ENCODE measurements at places on chromosomes 5 and 9.
A peak's percentile ranks its signal among the peaks of the same experiment; 100 is the strongest.

- no peak overlapping the region for H3K27ac ChIP-seq
- DNase-seq: no peak
- no peak overlapping the region for H3K4me3 ChIP-seq
- peaks cover 7% of the 10 kb centered on the region for H3K4me1 ChIP-seq
- no peaks in the 10 kb centered on the region for H3K36me3 ChIP-seq
Measured at GRCh38 chr5:91128604-91129003, 254.5 kb downstream of the ARRDC3 start.

- no peak overlapping the region for H3K27ac ChIP-seq
- H3K36me3 ChIP-seq: no peaks in the 10 kb centered on the region
- no peak for DNase-seq
- no peaks in the 10 kb centered on the region for H3K4me1 ChIP-seq
Measured at GRCh38 chr9:134912126-134912840, 5.4 kb downstream of the FCN1 start.

DNA sequence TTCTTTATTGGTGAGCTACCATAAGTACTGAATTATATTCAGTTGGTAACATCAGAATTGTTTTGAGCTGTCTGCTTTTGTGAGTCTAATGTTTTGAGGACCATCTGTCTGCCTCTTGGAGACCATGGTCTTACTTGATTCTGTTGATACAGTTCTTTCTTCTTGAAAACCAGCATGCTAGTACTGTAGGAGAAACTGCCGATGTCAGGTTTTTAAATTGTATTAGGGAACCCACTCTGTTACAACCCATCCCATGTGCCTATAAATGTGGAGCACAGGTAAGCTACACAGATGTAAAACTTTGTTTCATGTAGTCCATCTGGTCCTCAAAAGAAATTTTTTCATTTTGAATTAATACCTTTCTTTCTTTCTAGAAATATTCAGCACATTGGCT is 103.4 kb upstream of the DMRTA1 start:
- no peak overlapping the region for H3K4me3 ChIP-seq
- H3K4me1 ChIP-seq: no peaks in the 10 kb centered on the region
- H3K27me3 ChIP-seq: no peaks in the 10 kb centered on the region

- no peaks in the 10 kb centered on the region for H3K27me3 ChIP-seq
- H3K4me3 ChIP-seq: no peak overlapping the region
Measured at GRCh38 chr9:24044576-24044975, 218.5 kb upstream of the ELAVL2 start.

GRCh38 chr5:173303878-173304590 is 24.2 kb downstream of the STC2 start:
- peaks cover 4% of the 10 kb centered on the region for H3K4me1 ChIP-seq
- H3K36me3 ChIP-seq: no peaks in the 10 kb centered on the region
- H3K4me3 ChIP-seq: no peak overlapping the region
- no peak overlapping the region for H3K27ac ChIP-seq

DNA sequence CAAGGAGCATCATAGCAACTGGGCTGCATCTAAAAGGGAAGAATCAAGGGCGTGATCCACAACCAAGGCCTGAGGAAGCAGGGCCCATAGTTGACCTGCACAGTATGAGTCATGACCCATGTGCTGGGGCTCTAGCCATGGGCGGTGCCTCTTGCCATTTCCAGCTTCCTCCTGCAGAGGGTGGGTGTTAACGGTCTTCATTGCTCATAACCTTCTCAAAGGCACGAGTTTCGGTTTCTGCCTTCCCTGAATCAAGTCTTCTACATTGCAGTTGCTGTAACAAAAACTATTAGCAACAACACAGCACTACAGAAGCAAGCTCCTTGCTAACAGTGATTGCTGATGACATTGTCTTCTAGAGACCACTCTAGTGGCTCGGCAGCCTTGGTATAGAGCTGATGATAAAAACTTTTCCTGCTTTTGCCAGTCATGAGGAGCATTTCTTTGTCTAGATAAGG is 66.9 kb downstream of the CTSL start:
- no peak overlapping the region for H3K4me3 ChIP-seq
- H3K36me3 ChIP-seq: no peaks in the 10 kb centered on the region
- peaks cover 4% of the 10 kb centered on the region for H3K27me3 ChIP-seq
- peaks cover 1% of the 10 kb centered on the region for H3K4me1 ChIP-seq
- H3K27ac ChIP-seq: no peak overlapping the region

- H3K27me3 ChIP-seq: no peaks in the 10 kb centered on the region
- H3K4me1 ChIP-seq: peaks cover 13% of the 10 kb centered on the region
- DNase-seq: peak; percentile 74
Measured at GRCh38 chr9:78121488-78121887, 89.9 kb upstream of the GNAQ start.

DNA sequence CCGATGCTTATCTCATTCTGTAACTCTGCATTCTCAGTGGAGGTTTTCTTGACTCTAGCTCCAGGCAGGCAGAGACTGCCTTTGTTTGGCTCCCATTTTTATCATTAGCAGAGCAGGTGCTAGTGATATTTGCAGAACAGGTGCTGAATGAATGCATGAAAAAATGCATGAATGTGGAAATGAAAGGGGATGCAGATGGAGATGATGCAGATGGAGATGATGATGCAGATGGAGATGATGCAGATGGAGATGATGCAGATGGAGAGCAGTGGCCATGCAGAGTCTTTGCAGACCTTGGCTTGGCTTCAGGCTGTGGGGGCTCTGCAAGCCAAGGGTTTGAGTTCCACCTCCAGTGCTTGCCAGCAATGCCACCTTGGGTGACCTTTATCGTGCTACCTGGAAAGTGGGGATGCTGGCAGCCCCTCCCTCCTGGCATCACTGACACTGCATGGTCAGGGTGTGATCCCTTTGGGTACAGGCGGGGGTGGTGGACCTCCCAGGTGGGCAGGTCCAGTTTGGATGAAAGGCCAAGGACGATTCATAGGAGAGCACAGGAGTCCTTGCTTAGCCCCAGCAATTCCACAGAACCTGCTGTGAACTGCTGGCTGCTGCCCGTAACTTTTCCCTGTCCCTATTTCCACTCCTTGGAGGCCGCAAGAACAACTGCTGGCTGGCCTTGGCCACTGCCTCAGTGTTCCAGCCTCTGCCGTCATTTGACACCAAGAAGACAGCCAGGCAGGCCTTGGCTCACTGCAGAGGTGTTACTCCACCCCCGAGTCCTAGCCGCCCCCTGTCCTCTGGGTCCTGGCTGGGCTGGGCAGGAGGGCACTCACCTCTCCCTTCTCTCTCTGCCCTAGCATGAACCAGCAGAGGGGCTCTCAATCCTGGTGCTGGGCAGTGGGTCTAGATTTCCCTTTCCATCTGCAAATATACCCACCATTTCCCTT is 33.0 kb downstream of the ERGIC1 start:
- H3K27ac ChIP-seq: no peak overlapping the region
- H3K4me3 ChIP-seq: no peak overlapping the region
- peaks cover 3% of the 10 kb centered on the region for H3K27me3 ChIP-seq
- DNase-seq: no peak
- H3K4me1 ChIP-seq: peaks cover 32% of the 10 kb centered on the region
- no peaks in the 10 kb centered on the region for H3K36me3 ChIP-seq

GRCh38 chr9:123093141-123093540 is 59.7 kb downstream of the GPR21 start:
- H3K4me3 ChIP-seq: no peak overlapping the region
- H3K4me1 ChIP-seq: peaks cover 30% of the 10 kb centered on the region
- H3K27me3 ChIP-seq: no peaks in the 10 kb centered on the region
- peaks cover 67% of the 10 kb centered on the region for H3K36me3 ChIP-seq
- no peak overlapping the region for H3K27ac ChIP-seq

GRCh38 chr9:112285056-112285455 is 48.4 kb downstream of the PTBP3 start:
- H3K4me3 ChIP-seq: peak overlapping the region; percentile 62
- H3K27me3 ChIP-seq: peaks cover 3% of the 10 kb centered on the region
- H3K27ac ChIP-seq: no peak overlapping the region
- peaks cover 9% of the 10 kb centered on the region for H3K4me1 ChIP-seq

GRCh38 chr5:115439639-115440038 is 104.9 kb downstream of the FEM1C start:
- no peaks in the 10 kb centered on the region for H3K27me3 ChIP-seq
- DNase-seq: no peak
- H3K4me3 ChIP-seq: no peak overlapping the region
- peaks cover 6% of the 10 kb centered on the region for H3K36me3 ChIP-seq
- no peaks in the 10 kb centered on the region for H3K4me1 ChIP-seq
- no peak overlapping the region for H3K27ac ChIP-seq

DNA sequence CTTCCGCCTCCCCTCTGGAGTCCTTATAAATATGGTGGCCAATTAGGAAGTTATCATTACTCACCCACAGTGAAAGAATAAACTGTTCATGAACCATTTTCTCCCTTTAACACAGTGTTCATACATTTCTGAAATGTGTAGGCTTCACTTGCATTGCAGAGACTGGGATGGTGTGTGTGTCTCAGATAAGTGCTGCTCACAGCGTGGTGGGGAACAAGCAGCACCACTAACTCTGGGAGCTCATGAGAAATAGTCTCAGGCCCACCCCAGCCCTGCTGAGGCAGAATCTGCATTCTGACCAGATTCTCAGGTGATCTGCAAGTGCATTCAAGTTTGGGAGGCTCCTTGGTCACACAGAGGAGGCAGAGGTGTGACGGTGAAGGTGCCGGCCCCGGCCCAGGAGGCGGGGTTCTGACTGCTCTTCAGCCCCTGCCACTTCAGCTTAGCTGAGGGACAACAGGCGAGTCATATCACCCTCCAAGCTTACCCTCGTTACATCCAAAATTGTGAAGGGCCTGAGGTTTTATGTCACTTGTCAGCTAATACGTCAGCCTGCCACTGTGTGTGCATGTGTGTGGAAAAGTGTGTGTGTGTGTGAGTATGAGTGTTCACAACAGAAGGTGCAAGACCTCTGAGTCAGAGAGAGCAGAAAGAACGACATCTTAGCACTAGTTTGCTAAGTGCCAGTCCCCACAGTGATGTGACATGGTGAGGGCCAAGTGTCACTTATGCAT is 34.7 kb downstream of the DAP start:
- peaks cover 4% of the 10 kb centered on the region for H3K27me3 ChIP-seq
- peak overlapping the region; percentile 44 for H3K27ac ChIP-seq
- no peak for DNase-seq
- peaks cover 45% of the 10 kb centered on the region for H3K36me3 ChIP-seq
- peaks cover 53% of the 10 kb centered on the region for H3K4me1 ChIP-seq

- no peak overlapping the region for H3K4me3 ChIP-seq
- peaks cover 24% of the 10 kb centered on the region for H3K4me1 ChIP-seq
- H3K27me3 ChIP-seq: peaks cover 1% of the 10 kb centered on the region
- no peak overlapping the region for H3K27ac ChIP-seq
Measured at GRCh38 chr5:68424799-68425537, 209.4 kb downstream of the PIK3R1 start.

- no peak overlapping the region for H3K27ac ChIP-seq
- H3K27me3 ChIP-seq: no peaks in the 10 kb centered on the region
- peaks cover 6% of the 10 kb centered on the region for H3K36me3 ChIP-seq
Measured at GRCh38 chr9:99130069-99130468, 25.2 kb downstream of the TGFBR1 start.

DNA sequence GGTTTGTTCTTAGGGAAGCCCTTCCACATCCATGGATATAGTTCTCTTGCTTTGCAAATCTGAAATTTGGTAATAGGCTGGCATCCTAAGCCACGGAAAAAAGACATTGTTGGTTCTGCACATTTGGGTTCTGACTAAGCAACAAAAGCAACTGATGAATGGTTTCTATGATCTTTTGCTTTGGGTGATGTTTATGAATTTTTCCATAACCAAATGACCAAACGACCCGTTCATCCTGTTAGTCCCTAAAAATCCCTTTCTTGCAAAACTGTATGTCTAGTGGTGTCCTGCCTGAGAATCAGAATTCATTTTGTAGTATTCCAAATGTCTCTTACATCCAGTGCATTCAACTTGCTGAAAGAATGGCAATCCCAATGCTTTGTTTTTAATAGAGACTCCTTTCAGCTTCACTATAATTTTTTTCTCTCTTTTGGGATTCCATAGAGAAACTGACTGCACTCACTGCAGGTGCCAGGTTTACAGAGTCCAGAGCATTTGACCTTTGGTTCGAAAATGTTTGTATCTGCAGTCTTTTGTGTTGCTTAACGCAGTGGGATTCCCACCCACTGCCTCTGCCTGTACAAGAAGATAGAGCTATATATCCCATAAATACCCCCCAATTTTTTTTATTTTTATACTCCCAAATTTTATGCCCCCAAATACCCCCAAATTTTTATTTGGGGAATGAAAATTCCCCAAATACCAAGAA is 4.7 kb downstream of the SPTAN1 start:
- peaks cover 4% of the 10 kb centered on the region for H3K36me3 ChIP-seq
- peaks cover 27% of the 10 kb centered on the region for H3K4me1 ChIP-seq
- H3K27ac ChIP-seq: peak overlapping the region; percentile 59
- DNase-seq: no peak
- H3K4me3 ChIP-seq: peak overlapping the region; percentile 42

- H3K36me3 ChIP-seq: peaks cover 25% of the 10 kb centered on the region
- H3K27me3 ChIP-seq: peaks cover 8% of the 10 kb centered on the region
- no peak overlapping the region for H3K4me3 ChIP-seq
- H3K27ac ChIP-seq: no peak overlapping the region
- no peak for DNase-seq
Measured at GRCh38 chr9:93636667-93637066, 60.3 kb downstream of the PHF2 start.

DNA sequence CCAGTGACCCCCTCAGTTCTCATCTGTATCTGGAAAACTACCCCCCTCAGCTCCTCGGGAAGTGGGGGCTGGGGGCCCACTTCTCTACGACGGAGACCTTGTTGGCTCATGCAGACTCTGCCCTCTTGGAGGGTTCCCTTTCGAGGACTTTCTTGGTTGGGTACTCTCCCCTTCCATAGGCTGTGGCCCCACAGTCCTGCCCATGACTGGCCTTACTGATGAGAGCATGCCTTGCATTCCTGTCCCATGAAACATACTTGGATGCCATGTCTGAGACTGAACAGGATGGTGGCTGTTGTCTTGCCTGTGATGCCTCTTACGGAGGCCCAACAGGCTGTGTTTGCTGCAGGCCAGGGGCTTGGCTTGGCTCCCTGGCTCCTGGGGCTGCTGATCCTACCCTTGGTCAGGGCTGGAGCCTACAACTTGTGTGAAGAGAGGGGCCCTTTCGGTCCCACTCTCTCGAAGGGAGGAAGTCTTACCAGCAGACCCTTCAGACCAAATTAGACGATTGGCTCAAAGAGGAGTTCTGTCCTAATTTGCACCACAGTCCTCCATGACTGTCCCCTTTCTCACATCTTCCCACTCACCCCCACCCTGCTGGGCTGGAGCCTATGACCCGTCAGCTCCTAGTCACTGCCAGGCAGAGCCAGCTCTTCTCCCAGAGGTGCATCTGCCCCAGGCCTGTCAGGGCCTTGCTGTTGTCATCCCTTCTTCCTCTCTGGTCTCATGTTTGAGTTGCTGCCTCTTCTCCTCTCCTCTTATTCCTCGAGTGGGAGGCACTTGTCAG is 109.9 kb downstream of the CACNA1B start:
- H3K27me3 ChIP-seq: peaks cover 8% of the 10 kb centered on the region
- no peak overlapping the region for H3K4me3 ChIP-seq
- H3K27ac ChIP-seq: peak overlapping the region; percentile 50
- no peak for DNase-seq

- no peak overlapping the region for H3K27ac ChIP-seq
- H3K4me3 ChIP-seq: no peak overlapping the region
- DNase-seq: no peak
- H3K4me1 ChIP-seq: no peaks in the 10 kb centered on the region
- H3K27me3 ChIP-seq: no peaks in the 10 kb centered on the region
Measured at GRCh38 chr9:37264539-37264938, 144.2 kb downstream of the ZCCHC7 start.
